T-helper 1 cell (primary cell): ENCODE measurements at places on chromosomes 1 and 21.

DNA sequence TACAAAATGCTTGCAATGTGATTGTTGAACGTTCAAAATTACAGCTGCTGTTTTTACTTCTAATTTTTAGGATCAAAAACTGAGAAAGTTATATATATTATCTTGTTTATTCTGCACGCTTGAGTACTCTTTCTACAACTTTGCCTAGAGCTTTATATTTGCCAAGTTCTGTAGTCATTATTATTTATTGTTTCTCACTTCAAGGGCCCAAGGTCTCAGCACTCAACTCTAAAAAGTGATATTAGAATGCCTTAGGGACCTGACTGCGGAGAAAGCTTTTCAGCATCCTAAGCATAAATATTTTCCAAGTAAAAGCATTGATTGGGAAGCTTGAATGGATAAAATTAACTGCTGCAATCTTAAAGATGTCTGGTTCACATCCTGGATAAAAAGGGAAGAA is 83.6 kb downstream of the UBE2U start:
- DNase-seq, result no peak

DNA sequence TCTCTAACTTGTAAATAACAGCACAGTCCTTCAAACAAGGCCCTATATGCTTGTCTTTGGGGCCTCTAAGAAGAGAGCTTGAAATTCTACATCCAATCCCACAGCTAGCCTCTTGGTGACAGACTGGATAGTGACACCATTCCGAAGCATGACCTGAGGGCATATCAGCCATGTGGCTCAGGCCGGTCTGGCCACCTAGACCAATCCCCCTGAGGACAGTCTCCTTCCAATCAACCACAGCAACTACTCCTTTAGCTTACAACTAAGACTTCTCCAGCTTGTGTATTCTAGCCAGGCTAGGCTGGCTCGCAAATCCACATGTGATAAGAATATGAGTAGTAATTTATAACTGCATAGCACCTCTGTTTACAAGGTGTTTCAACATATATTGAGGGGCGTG is 14.0 kb downstream of the BCAR3 start:
- DNase-seq, result no peak

GRCh38 chr1:204574865-204575163 is 58.6 kb downstream of the MDM4 start:
- no peak for DNase-seq

- DNase-seq, result no peak
These were observed 12.5 kb downstream of the S100A10 start for GRCh38 chr1:151981178-151981525.

GRCh38 chr1:48571303-48571987 is 99.4 kb upstream of the SPATA6 start:
- DNase-seq, result no peak

DNA sequence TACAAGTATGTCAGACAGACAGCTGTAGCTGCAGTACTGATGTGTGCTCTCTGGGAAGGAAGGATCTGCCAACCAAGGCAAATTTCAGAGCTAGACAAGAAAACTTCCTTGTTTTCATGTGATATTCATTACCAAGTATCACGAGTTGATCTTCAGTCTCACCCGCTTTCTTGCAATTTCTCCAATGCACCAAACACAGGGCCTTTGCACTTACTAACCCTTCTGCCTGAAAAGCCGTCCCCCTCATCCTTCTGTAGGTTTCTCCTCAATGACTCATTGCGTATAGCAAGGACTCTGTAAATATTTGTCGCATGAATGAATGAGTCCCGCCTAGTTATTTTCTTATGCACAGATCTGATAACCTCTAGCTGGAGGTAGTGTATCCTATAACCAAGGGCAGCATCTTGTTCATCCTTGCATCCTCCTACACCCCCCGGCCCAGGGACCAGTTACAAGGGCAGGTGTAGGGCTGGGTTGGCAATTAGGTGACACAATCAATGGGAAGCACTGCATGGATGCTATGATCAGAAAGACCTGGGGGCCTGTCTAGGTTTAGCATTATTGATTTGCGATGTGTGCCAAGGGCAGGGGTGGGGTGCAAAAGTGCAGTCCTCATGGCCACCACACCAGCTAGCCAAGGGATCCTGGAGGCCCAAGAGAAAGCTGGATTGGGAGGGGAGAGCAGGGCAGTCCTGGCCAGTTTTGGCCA is 51.4 kb upstream of the GPR157 start:
- no peak for DNase-seq

DNA sequence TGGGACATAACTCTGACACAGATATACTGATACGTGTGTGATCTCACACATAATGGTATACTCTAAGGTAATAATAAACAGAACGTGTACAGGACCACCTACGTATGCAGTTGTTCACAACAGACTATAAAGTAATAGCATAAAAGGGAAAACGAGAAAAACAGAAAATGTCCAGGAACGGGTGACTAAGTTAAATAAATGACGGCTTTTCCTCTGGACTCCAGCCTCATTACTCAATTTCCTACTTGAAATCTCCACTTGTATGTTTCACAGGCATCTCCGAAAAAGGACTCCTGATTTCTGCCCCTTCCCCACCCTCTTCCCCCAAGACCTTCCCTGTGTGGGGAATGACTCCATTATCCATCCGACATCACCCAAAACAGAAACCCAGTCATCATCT is 95.1 kb downstream of the JAK1 start:
- DNase-seq, result no peak

DNA sequence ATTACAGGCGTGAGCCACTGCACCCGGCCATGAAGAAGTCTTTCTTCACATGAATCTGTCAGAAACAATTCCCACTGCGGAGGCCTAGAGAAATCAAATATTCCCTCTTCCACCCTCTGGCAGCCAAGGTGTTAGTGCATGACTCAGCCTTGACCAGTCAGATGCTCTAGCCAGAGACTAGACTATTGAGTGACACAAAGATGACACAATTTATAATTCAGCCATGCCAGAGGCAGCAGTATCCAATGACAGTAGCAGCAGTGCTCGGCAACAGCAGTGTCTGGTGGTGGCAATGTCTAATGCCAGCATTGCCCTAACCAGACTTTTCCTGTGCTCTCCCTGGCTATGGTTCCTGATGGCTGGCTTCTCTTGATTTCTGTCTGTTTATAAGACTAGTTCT is 8.7 kb downstream of the CTXND2 start:
- no peak for DNase-seq

DNA sequence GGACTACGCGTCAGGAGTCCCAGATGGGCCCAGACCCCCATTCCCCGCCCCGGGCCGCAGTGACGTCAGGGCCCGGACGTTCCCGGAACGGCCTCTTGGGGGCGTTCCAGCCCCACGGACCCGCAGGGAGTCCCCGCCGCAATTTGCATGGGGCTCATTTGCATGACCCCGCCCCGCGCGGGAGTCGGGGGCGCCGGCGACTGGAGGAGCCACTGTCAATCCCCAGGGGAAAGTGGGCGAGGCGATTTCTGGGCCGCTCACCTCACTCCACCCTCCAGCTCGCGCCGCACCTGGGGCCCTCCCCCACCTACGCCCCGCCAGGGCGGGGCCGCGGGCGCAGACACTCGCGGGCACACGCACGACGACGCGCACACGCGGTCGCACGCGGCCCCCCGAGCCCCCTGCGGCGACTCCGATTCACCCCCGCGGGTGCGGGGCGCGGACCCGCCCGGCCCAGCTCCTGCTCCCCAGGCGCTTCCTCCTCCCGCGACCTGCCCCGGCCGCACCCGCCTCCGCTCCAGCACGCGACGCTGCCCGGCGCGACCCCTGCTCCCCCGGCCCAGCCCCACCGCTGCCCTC is 13.2 kb downstream of the AGRN start:
- DNase-seq, result peak; percentile 70

- no peak for DNase-seq
These were observed 12.5 kb upstream of the ATF3 start for GRCh38 chr1:212595787-212596714.

DNA sequence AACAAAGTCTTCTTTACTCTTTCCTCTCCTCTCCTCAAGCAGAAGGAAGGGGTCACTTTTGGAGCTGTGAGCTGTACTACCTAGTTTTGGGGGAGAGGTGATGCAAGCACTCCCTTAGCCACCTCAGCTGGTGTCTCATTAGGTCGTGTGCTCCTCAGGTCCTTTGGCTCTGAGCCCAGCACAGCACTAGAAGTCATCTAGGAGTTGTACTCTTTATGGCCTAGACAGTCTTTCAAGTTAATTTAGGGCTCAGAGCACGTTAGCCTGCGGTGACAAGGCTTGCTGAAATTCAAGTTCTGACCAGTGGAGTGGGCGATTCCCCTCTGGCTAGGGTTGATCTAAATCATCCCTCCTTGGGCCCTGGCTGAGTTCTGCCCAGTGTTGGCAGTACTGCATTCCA is 48.0 kb upstream of the WDR26 start:
- DNase-seq, result no peak

DNA sequence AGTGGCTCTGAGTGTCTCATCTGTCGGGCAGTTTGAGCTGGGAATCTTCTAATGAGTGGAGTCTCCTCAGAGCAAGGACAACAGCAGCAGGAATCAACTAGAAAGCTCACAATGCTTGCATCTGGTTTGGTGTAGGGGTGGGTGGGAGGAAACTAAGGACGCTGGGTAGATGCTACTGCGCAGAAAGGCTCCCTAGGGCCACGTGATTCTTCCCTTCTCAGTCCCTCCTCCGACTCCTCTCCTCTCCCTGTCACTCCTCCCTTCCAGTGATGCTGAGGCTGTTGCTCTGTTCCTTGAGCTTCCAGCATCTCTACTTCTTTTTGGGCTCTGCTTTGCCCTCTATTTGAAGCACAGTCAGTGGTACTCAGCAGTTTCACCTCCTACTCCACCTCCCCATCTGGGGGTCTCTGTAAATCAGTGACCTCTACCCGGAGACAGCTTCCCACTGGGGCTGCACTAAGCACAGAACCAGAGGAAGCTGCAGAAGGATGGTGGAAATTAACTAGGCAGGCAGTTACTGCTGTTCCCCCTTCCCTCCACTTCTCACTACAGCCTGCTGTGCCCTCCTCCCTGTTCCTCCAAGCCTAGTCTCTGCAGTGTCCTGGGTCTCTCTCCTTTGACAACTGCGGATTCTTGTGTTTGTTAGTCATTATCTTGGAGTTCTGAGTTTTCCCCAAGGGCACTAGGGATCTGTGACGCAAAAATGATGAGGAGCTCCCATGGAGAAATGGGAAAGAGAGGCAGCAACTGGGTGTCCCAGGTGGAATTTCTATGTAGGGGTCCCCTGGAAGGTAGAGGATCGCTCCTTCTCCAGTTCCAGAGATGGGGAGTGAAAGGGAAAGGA is 5.8 kb downstream of the LINGO4 start:
- no peak for DNase-seq

DNA sequence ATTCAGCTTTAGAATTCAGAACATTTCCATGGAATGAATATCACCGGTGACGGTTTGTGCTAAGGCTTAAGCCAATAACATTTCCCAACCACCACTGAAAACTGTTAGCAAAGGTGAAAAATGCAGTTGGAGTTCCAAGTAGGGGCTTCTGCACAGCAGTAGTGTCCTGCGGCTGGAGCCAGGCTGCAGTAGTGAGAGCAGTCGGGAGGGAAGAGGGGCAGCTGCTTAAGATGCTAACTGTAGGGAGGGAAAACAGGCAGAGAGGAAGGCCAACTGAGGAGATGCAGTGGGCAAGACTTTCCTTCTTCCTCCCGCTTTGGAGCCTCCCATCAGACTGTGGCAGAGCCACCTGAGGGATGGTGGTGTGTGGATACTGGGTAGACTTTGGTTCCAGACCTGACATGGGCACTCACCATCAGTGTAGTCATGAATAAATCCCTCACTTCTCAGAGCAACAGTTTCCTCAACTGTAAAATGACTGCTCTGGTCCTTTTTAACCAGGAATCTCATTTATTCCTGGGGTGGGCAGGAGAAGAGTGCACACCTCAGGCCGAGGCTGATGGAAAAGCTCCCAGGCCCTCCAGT is 3.2 kb downstream of the F3 start:
- no peak for DNase-seq

DNA sequence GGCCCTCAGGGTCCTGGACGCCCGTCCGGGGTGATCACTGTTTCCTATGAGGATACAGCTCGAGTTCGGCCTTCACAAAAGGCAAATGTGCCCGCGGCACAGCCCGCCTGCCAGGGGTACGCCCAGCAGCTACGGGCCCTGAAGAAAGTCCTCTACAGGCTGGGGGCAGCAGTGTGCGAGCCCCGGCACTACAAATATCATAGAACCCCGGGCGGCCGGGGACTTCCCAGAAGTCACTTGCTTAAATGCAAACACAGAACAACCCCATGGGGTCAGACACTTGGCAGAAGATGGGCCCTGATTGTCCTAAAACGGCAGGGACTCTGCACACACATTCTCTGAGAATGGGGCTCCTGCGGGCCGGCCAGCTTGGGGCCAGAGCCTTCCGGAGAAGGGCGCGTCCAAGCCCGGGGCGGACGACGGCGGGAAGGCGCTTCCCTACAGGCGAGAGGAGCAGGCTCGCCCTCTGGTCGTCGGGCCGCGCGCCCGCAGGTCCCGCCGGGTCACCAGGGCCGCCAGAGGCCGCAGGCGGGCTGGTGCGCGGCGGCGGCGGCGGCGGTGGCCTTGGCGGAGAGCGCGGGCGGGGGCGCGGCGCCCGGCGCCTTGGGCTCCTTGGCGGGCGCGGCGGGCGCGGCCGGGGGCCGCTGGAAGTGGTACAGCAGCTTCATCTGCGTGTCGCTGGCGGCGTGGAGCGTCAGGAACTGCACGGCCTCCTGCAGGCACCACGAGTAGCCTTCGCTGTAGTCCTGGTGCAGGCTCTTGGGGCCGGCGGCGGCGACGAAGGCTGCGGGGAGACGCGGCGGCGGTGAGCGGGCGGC is 888 bp downstream of the HES5 start:
- DNase-seq, result peak; percentile 31

GRCh38 chr1:180577361-180577760 is 18.6 kb downstream of the OVAAL start:
- DNase-seq, result no peak

DNA sequence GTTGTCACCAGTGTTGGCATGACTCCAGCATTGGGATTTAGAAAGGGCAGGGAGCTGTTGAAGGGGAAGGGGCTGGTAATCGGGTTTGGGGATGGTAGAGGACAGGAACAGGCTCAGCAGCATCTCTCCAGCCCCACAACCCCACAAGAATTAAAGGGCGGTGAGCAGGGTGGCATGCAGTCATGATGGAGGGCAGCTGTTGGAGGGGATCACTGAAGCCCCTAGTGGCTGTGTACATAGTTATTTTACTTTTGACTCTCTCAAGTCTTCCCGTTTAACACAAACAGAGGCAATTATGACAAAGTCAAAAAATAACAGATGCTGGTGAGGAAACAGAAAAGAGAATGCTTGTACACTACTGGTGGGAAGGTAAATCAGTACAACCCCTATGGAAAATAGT is 213.8 kb downstream of the URB2 start:
- DNase-seq, result no peak

GRCh38 chr21:45835301-45836267 is 146.0 kb upstream of the COL6A1 start:
- DNase-seq, result no peak

DNA sequence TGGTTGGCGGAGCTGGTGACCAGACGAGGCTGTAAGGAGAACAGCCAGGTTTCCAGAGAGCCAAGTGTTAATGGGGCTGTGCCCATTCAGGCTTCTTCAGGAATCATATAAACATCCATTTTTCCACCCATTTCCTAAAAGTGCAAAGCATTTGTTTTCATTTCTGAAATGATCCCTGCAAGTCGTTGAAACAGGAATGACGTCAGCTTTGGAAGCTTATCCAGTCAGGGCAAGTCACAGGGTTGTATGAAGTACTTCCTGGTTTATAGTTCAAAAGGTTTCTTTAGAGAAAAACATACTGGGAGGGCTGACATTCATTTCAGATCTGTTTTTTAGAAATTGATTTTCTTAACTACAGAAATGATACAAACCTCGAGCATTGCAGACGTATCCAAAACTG is 29.2 kb downstream of the IGSF5 start:
- DNase-seq, result no peak

GRCh38 chr21:17779496-17779895 is 39.7 kb downstream of the C21orf91 start:
- no peak for DNase-seq

- DNase-seq, result no peak
These were observed 199.2 kb upstream of the ST6GALNAC5 start for GRCh38 chr1:76668046-76668445.
